CD4-positive, alpha-beta T cell treated with Interleukin-1 beta for 1 hour (primary cell): ENCODE measurements at places on chromosomes 3 and 15.

DNA sequence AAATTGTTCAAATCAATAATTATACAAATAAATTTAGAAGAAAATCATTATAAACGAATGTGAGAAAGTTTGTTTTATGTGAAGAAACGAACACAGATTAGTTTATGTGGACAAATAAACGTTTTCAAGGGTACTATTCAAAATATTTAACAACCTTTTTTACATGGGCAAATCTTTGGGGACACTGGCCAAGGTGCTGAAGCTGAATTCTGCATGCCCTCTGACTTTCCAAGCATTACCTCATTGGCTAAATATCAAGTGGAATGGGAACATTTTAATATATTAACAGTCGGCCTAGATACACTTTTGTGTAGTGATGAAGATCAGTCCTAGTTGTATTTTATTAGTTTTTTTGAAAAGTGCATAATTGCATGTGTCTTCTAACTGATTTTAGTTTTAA is 636.4 kb upstream of the DPPA4 start:
- no peak for DNase-seq

DNA sequence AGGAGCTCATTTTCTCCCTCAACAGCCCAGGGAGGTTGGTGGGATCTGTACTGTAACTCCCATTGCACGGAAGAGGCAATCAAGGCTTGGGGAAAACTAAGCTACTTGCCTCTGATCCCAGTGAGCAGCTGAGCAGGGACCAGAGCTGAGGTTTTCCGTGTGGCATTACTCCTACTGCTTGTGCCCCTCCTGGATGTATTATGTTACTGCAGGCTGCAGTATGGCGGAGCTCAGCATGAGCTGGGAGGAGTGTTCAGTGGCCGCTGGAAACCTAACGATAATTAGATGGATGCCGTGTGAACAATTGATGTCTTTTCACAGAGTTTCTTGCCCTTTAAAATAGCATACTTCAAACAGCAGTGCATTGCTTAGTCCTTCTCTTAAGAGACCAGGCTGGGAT is 2.0 kb upstream of the TPRG1 start:
- DNase-seq = no peak

GRCh38 chr15:28943146-28943545 is 57.4 kb downstream of the APBA2 start:
- DNase-seq = no peak

- DNase-seq = no peak
These were observed 3.3 kb downstream of the DPPA2 start for GRCh38 chr3:109313061-109313460.

DNA sequence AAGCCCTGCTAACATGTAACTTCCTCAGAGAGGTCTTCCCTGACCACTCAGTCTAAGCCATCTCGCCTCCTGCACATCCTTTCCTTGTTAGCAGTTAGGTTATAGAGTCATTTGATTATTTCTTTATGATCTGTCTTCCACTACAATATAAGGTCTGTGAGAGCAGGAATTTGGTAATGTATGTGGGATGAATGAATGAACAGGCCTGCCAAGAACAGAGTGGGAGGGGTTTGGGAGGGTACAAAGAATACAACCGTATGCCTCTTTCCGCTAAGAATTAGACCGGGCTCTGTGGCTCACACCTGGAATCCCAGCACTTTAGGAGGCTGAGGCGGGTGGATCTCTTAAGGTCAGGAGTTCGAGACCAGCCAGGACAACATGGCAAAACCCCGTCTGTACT is 32.4 kb upstream of the MYO1E start:
- no peak for DNase-seq

GRCh38 chr15:37032091-37032775 is 68.1 kb downstream of the MEIS2 start:
- no peak for DNase-seq

- no peak for DNase-seq
These were observed 18.4 kb downstream of the THOC7 start for GRCh38 chr3:63845215-63845614.

- DNase-seq = no peak
These were observed 63.8 kb downstream of the ATP1B3 start for GRCh38 chr3:141940194-141940776.

GRCh38 chr3:52829906-52830463 is 487 bp downstream of the ITIH4 start:
- no peak for DNase-seq

GRCh38 chr3:32437896-32438295 is 46.2 kb downstream of the CMTM7 start:
- no peak for DNase-seq

- DNase-seq = no peak
These were observed 735 bp downstream of the STIMATE start for GRCh38 chr3:52896613-52897012.

- no peak for DNase-seq
These were observed 1.1 kb downstream of the WDR72 start for GRCh38 chr15:53758412-53758811.

- DNase-seq = no peak
These were observed 106.2 kb upstream of the MCTP2 start for GRCh38 chr15:94125156-94125555.

GRCh38 chr3:27486336-27486735 is 2.2 kb upstream of the SLC4A7 start:
- no peak for DNase-seq

GRCh38 chr3:138675393-138675792 is 66.8 kb downstream of the FAIM start:
- no peak for DNase-seq

DNA sequence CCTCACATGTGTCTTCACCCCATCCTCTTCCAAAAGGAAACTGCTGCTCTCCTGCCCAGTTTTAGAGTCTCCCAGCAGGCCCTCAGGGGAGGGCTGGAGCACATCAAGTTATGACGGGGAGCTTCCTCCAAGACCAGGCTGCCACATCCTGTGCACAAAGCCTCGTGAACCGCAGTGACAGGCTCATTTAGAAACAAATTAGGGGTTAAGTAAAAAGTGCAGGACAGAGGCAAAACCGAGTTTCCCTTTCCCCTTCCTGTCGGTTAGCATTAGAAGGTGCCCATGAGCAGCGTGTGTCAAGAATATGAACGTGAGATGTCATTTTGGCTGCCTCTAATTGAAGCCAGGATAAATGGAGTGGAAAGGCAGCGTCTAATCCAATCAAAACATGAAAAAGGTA is 199.7 kb downstream of the ARRDC4 start:
- DNase-seq = peak; percentile 59

DNA sequence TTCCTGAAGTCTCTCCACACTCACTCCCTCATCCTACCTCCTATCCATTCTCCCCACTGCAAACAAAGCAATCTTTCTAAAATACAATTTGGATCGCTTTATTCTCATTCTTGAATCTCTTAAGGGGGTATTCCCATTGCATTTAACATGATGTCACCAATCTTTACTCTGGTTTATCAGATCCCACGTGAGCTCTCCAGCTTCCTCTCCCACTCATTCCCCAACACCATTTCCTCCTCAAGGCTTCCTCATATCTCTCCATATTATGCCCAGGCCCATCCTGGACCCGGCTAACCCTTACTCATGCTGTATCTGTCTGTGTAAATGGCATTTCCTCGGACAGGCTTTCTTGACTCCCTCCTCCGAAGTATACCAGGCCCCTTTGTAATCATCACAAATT is 165.0 kb downstream of the CD47 start:
- no peak for DNase-seq

DNA sequence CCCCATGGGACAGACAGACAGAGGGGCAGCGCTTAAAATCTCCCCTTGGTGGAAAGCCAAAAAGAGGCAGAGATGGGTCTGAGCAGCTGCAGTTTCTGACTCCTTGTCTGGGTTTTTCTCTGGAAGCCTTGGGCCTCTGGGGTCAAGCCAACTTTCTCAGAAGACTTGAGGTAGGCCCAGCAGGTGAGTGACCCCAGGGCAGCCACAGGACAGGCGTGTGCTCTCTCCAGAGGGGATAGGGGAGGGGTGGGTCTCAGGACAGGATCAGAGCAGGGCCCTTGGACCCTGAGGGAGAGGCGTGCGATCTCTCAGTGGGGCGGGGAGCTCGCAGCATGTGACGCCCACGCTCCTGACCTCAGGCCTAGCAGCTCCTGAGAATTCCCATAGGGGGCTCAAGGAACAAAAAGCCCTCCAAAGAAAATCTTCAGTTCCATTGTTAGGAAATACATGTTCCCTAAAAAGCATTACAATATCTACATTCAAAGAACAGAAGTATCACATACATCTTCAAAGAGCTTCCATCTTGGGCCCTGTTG is 34.6 kb upstream of the DUSP7 start:
- no peak for DNase-seq

DNA sequence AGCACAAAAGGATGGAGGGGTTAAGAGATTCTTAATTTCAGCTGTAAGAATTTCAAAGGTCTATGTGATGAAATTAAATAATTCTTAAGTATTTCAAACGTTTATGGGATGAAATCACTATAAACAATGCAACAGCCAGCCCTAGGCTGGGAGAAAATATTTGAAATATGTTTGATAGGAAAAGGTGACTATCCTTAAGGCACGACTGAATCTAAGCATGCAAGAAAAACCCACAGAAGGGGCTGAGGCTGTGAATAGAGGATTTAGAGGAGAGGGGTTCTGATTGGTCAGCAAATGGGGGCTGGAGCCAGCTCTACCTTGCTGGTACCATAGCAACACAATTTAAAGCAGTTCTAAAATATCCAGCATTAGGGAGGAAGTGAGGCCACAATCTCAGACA is 220.8 kb upstream of the ATP10A start:
- DNase-seq = no peak

- no peak for DNase-seq
These were observed 775.0 kb downstream of the DIPK2A start for GRCh38 chr3:144746631-144747030.

GRCh38 chr3:20043396-20043795 is 3.1 kb downstream of the KAT2B start:
- DNase-seq = peak; percentile 50

DNA sequence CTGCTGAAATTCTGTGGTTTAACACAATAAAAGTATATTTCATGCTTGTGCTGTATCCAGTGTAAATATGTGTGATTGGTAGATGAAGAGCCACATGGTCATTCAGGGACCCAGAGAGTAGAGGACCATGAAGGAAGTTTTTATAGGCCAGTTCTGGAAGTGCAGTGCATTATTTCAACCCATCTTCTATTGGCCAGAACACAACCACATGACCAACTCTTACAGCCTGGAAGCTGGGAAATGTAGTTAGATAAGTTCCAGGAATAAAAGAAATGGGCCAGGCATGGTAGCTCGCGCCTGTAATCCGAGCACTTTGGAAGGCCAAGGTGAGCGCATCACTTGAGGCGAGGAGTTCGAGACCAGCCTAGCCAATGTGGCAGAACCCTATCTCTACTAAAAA is 21.4 kb upstream of the PRTG start:
- no peak for DNase-seq

DNA sequence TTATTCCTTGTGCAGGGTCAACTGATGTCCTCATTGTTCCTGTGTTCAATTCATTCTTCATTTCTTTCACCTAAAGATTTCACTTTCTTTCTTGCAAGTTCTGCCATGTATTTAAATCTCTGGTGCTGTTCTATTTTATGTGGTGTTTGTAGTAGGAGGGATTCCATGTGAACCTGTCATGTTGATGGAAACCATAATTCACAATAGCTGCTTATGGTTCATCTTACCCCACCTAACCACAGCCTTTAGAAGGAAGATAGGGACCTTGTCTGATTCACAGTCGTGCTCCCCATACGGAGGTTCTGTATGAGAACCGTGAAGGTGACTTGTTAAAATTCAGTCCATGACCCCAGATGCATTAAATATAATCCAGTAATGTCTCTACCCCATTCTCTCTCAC is 21.9 kb downstream of the SLCO2A1 start:
- DNase-seq = no peak

DNA sequence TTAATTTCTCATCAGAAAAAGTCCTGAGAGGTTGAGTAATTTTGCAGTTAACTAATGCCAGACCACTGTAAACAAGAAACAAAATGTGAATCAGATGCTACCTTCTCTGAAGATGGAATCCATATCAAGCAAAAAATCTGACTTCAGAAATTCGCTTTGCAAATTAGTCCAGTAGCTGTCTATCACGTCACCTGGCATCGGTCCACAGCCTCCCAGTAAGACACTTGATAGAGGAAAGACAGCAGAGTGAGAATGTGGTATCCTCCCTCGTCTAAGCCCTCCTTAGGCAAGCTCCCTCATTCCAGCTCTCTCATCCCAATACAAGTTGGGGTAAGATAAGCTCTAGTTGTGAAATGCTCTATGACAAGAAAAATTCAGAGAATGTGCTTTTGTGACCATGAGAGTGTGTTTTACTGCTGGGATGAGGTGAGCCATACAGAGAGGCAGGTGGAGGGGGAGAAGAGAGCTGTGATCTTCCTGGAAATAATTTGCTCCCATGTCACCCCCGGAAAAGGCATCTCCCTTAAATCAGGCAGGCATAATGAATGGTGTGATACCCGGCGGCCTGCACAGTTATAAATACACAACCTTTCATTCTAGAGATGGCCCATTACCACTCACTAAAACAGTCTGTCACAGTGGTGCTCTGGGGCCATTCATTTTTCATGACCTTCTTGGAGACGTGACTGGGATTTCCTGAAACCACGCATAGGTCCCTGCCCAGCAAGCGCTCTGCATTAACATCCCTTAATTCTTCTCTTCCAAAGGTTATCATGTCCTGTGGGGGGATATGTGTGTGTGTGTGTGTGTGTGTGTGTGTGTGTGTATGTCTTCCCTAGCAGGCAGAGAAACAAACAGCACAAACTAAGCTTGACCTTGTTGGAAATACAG is 602.0 kb upstream of the KCNMB2 start:
- DNase-seq = no peak

DNA sequence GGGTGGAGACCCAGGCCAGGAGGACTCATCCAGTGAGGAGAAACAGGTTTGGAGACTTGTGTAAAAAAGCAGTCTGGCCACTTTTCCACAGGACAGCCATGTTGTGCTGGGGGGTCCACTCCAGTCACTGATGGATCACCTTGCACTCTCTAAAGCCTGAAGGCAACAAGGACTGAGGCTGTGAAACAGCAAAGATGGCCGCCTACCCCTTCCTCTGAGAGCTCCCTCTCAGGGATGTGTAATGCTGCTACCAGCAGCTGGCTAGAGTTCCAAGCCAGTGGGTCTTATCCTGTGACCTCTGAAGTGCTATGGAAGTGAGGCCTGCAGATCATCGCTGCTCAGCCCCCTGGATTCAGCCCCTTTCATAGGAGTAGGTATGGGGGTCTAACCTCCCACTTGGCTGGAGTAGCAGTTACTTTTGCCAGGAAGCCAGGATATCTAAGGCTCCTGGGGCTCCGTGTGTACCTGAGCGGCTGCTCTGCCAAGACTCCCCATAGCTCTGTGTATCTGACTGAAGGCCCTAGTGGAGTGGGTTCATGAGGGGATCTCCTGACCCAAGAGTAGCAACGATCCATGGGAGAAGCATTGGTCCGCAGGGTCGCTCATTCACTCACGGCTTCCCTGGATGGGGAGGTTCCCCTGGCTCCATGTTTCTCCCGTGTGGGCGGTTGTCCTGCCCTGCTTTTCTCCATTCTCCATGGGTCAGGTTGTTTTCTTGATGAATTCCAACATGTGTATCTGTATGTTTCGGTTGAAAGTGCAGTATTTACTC is 69.9 kb upstream of the TNFSF10 start:
- no peak for DNase-seq

DNA sequence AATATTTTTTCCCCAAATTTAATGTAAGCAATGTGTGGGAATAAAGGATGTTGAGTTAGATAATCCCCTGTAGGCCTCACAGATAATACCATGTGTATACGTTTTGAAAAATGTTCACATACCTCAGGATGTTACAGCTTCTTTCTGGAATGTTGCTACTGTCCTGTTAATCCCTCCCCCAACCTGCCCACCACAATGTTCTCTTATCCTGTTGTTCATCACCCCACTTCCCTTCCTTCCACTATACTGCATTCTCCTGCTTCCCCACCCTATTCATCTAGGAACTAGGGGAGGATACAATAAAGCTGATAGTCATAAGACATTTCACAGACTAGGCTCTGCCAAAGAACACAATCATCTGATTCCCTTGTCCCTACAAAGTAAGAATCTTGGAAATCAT is 92.1 kb downstream of the IGF2BP2 start:
- DNase-seq = no peak
